ENCODE measurements at places on chromosomes 2 and 18.
A peak's percentile ranks its signal among the peaks of the same experiment; 100 is the strongest.

DNA sequence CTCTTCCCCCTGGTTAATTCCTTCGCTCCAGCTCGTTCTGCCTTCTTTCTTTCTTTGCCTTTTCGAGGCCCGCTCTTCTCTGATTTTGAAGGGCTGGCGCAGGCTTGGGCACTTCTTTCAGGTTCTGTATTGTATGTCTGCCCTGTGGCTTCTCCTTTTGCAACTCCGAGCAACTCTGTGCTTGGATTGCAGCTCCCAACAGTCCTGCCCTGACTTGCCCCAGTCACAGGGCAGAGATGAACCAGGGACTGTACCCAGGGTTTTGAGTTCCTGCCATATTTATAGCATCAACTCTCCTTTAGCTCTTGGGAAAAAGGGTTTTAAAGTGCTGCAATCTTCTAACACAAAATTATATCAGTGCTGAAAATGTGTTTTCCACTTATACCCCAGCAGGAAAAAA, 31.1 kb upstream of the CD8A start:
- no peak for DNase-seq

DNA sequence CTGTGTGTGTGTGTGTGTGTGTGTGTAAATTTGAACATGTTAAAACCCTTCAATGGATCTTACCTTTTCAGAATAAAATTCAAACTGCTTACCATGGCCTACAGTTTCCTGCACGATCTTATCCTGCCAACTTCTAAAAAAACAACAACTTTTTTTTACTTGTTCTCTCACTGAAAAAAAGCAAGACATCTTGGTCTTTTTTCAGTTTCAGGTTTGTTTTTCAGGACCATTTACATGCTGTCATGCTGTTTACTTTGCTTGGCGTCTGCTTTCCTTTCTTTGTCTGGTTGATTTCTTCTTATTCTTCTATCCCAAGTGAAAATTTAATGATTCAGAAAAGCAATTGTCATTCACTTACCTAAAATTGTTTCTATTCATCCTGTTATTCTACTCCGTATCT, 286.3 kb upstream of the TMEFF2 start:
- no peak for DNase-seq

DNA sequence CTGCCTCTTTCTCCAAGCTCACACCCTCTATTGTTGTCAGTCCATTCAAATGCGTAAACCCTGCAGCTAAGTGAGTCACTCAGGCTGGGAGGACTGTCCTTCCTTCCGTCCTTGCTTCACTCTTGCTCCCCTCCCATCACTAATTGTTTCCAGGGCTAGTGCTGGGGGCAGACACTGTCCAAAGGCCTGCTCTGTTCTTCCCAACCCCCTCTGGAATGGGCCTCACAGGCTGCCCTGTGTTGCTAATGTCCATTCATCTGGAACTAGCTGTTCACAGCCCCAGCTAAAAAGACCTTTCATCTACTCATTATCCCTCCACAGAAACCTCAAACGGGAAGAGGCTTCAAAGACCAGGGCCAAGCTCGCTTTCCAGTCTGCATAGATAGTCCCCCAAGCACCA, 31.9 kb upstream of the NRP2 start:
- no peak for DNase-seq

- DNase-seq, result peak; percentile 90
Measured at GRCh38 chr18:63155169-63155852, 164.3 kb downstream of the BCL2 start.

- DNase-seq, result no peak
Measured at GRCh38 chr2:143150287-143150686, 21.1 kb downstream of the ARHGAP15 start.

- no peak for DNase-seq
Measured at GRCh38 chr2:12762976-12763375, 46.2 kb downstream of the TRIB2 start.

DNA sequence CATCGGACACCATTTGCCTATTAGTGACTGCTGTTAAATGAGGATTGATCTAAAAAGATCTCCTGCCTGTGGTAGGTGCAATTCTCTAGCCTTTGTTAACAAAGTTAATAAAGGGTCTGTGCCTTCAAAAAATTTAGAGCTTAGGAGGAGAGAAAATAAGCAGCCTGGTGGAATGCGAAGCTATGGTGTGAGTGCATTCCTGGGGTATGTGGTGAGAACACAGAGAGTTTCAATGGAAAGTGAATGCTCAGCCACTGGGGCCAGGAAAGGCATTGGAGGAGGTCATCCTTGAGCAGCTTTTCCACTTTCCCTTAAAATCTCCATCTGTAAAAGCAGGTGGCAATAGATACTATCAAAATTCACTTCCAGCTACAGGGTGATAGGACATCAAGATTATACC, 331.2 kb upstream of the LRATD1 start:
- DNase-seq, result no peak

DNA sequence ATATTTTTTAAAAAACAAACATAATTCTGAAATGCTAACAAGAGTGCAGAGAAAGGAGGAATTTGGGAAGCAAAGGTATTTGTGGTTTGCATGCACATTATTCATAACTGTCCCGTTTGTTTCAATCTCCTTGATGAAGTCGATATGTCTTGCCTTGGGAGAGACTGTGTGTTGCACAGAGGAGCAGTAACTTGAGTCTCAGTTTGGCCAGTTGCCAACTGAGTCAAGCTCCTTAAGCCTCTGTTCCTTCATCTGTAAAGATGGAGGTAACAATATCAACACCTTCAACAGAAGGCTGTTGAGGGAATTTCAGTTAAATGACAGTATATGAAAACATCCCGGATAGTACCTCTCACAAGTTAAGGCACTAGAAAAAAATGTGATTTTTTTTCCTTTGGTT, 226.2 kb downstream of the ASXL3 start:
- DNase-seq, result no peak

DNA sequence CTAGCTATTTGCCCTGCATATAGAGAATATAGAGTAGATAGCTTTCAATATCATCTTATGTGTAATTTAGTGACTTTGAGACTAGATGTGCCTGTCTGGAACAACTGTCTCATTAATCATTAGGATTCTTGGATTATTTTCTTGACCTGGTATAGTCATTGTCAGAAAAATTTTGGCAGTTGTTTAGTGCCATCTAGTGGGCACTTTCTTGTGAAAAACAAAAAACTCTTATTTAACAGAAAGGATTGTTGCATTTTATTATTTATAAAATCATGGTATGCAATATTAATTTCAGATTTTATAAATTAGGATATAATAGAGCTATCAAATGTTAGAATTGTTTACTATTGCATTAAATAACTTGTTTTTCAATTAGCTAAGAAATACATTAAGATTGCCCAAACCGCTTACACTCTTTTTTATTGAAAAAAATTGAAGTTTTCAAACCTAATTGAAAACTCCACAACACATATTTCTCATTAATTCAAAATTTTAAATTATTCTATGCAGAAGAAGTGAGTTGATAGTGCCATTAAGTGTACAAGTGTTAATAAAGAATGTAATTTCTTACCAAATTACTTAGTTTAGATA, 80.3 kb downstream of the DYNAP start:
- DNase-seq, result no peak

- no peak for DNase-seq
Measured at GRCh38 chr18:21820033-21820810, 79.6 kb downstream of the MIB1 start.

DNA sequence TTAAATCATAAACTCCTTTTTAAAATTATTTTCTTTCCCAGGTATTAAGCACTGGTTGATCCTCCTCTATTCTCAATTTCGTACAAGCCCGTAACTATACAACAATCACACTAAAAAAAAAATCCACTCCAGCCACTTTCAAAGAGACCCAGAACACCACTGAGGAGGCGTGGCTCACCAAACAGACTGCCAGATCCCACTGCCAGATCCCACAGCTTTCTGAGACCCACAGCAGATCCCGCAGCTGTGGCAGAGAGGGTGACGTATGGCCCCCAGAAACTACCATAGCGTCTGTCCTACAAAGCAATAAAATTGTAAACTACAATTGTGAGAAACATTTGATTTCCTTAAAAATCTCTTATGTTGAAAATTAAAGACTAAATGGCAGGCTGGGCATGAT, 230.7 kb upstream of the PXDN start:
- no peak for DNase-seq

GRCh38 chr2:138654146-138654545, 126.0 kb downstream of the NXPH2 start:
- DNase-seq, result no peak

- no peak for DNase-seq
Measured at GRCh38 chr2:236657215-236657614, 87.6 kb downstream of the ACKR3 start.

- no peak for DNase-seq
Measured at GRCh38 chr2:63346411-63346810, 241.9 kb downstream of the WDPCP start.

DNA sequence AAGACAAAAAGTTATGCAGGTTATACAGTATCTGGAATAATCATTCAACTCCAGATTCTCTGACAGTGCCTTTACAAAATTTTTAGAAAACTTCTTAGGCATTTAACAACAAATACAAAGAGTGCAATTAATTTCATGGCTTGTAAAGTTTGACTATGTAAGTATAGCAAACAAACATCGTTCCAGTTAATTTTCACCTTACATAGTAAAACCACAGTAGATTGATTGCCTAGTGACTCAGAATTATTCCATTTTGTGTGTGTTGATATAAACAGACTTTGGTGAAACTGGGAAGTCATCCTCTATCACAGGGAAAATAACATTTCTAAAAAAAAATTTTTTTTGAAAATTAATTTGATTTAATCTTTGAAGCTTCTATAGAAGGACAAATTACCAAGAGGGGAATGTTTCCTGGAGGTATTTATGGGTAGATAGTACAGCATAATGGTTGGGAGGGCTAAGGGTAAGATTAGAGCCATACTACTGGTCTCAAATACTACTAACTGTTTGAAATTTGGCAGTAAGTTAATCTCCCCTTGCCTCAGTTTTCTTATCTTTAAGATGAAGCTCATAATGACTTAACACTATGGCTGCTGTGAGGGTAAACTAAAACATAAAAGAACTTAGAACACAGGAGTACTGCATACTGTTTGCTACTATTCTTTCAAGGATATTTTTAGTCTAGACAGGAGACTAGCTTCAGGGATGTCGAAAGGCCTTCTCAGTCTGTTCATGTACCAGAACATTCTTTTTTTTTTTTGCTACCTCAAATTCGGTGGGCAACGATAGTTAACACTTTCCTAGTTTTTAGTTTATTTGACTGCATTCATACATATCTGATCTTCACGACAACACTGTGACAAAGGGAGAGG, 19.6 kb downstream of the NDUFAF7 start:
- no peak for DNase-seq

GRCh38 chr2:144519934-144520731, at the start of gene ZEB2:
ZEB2 (minus strand) TSS chr2:144520119; CDS start chr2:144517350, 2,769 bp downstream.
- DNase-seq, result no peak

GRCh38 chr2:148817210-148817708, 57.8 kb upstream of the KIF5C start:
- DNase-seq, result no peak

GRCh38 chr2:98454073-98454472, 9.4 kb downstream of the INPP4A start:
- DNase-seq, result no peak

GRCh38 chr2:157995117-157995516, 106.6 kb upstream of the UPP2 start:
- no peak for DNase-seq

- DNase-seq, result no peak
Measured at GRCh38 chr2:71235930-71236587, 9.2 kb upstream of the PAIP2B start.

- DNase-seq, result no peak
Measured at GRCh38 chr2:102184568-102184967, 2.3 kb upstream of the IL1RL2 start.

DNA sequence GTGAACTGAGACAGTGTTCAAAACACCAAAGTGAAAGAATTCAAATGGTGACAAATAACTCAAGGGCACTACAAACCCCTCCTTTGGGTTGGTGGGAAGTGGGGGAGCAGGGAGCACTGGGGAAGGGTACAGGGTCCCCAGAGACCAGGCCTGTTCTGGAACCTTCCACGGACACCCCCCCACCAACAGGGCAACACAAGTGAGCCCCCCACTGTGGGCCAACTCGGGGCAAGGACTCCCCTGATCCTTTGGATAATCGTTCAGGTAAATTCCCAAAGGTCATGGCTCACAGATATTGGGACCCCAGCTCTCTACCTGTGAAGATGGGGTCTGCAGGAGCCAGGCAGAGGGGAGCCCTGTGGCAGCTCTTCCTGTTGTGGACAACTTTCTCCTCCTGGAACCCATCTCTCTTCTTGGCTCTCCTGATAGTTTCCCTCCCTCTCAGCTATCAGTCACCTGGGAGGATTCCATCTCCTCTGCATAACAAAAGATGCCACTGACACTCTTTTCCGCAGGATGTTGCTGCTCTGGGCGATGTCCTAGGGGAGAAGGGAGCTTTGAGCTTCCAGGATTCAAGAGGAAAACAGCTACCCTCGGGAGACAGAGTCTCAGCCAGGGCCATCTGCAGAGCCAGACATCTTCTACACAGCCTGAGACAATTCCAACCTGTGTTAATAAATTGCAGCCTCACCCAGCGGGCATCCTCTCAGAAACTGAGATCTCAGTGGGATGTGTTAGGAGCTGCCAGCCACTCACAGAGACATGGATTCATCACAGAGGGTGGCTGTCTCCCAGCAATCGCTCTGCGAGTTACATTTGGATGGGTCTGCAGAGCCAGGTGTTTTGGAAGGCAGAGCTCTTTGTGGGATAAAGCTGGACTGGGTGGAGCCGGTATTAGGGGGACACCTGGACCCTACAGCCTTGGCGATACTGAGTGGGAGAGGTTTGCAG, 35.4 kb downstream of the MBP start:
- no peak for DNase-seq

GRCh38 chr2:231257763-231258162, 59.3 kb downstream of the ARMC9 start:
- DNase-seq, result no peak

DNA sequence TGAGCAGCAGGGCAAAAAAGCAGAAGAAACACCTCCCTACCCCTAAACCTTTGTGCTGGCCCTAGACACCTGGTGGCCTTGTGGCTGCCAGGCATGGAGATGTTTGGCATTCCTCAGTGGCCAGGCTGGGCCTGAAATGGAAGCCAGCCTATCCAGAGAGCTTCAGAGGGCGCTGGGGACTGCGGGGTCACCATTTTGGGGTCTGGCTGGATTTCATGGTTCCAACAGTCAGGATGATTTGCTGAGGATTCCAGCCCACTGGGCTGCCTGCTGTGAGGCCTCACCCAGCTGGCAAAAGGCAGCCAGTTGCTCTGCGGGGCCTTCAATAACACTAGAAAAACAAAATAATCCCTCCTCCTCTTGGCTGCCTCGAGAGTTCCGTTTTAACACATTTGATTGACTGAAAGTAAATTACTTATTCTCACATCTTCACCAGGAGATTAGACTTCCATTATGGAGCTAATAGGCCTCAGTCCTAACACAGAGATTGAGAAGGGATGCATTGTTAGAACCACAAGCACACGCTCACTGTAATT, 154.1 kb downstream of the EN1 start:
- DNase-seq, result no peak

DNA sequence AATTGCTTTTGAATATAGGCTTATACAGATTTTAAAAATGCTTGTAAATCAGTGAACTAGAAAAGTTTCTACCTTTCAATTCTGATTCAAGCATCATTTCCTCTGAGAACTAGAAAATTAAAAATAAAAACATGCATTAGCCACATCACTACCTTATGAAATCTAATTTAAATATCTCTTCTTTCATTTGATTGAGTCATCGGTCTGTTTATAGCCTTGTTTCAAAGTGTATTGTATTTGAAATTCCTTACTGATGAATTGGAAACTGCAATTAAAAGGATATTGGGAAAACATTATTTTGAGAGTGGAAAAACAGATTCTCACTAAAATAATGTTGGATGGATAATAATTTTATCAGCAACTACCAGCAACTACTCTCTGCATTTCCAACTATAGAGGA, 717.7 kb upstream of the FAM98A start:
- no peak for DNase-seq
